ENCODE measurements at places on chromosomes 2 and 18. TPM values are rescaled to one million over a fixed set of nuclear protein-coding genes. Genes with fewer than 3 reads are reported as not detected.
A peak's percentile ranks its signal among the peaks of the same experiment; 100 is the strongest.

- DNase-seq = no peak
These were observed 2082.3 kb upstream of the CELF4 start for GRCh38 chr18:39647627-39648534.

- DNase-seq = no peak
These were observed 5.0 kb upstream of the EVA1A start for GRCh38 chr2:75565472-75566462.

DNA sequence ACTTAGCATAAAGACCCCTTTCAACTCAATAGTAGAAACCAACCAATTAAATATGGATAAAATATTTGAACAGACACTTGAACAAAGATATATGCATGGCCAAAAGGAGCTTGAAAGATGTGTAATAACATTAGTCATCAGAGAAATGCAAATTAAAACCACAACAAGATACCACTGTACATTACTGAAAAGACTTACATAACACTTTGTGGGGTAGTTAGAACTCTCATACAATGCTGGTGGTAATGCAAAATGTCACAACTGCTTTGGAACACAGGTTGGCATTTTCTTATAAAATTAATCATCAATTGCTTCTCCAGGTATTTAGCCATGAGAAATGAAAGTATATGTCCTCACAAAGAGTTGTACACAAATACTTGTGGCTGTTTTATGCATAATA is 60.7 kb downstream of the TTC27 start:
- no peak for DNase-seq

- no peak for DNase-seq
These were observed 1.1 kb downstream of the MREG start for GRCh38 chr2:216012133-216012829.

DNA sequence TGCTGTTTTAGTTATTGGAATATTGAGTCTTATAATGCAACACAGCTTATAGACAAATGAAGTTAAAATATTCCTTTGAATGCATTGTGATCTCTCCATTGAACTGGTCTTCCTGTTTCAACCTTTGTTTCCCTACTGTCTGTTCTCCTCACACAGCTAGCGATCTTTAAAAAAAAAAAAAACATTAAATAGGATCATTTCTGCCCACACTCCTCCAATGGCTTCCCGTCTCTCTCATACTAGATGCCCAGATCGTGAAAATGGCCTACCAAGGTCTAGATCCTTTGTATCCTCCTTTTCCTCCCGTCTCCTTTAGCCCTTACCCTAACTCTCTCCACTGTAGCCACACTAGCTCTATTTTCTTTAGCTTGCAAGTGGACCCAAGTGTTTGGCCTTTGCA is 2.4 kb downstream of the FAM171B start:
- no peak for DNase-seq

- DNase-seq = no peak
These were observed 93.1 kb downstream of the LRP1B start for GRCh38 chr2:142037744-142038143.

- peak; percentile 39 for DNase-seq
These were observed 93.0 kb upstream of the SMAD2 start for GRCh38 chr18:48023334-48024008.

- DNase-seq = no peak
These were observed 9.7 kb downstream of the STARD7 start for GRCh38 chr2:96198921-96199320.

GRCh38 chr2:7034303-7034702 is 117.1 kb downstream of the RNF144A start:
- DNase-seq = no peak

DNA sequence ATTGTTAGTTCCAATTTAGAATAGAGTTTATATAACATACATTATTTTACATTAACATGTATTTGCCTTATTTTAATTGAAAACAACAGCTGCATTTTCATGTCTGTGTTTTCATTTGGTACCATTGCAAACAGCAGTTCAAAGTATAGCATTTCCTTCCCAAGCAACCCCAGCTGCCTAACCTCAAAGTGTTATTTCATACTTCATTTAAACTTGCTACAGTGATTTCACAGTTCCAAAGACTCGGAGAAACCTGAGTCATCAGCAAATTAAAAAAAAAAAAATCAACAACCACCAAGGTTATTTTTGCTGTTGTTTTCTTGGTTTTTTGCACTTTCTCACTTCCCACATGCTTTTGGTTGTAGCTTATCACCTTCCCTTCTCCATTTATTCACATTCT is 236.5 kb upstream of the SPHKAP start:
- no peak for DNase-seq

Gene RGPD3
- 0.14 TPM for total RNA-seq

Gene REV1
- 49.9 TPM for total RNA-seq

Gene SMAD7
- 2.0 TPM for total RNA-seq

Gene COL4A4
- 0.16 TPM for total RNA-seq
